Stimulated activated CD8-positive, alpha-beta memory T cell treated with anti-CD3 and anti-CD28 coated beads, Interleukin-4, amount 100 ng/mL, for 4 hours (primary cell): ENCODE measurements at places on chromosomes 7 and 10.

GRCh38 chr10:5563991-5564536 lies 39.3 kb downstream of the CALML3 start:
- DNase-seq, result no peak

- no peak for DNase-seq
Measured at GRCh38 chr10:71769279-71769823, 4.0 kb downstream of the VSIR start.

- no peak for DNase-seq
Measured at GRCh38 chr10:124622158-124622557, 122.0 kb downstream of the FAM53B start.

- DNase-seq, result no peak
Measured at GRCh38 chr7:70788276-70788675, 343.7 kb upstream of the GALNT17 start.

- no peak for DNase-seq
Measured at GRCh38 chr10:62820586-62820985, 4.4 kb upstream of the EGR2 start.

DNA sequence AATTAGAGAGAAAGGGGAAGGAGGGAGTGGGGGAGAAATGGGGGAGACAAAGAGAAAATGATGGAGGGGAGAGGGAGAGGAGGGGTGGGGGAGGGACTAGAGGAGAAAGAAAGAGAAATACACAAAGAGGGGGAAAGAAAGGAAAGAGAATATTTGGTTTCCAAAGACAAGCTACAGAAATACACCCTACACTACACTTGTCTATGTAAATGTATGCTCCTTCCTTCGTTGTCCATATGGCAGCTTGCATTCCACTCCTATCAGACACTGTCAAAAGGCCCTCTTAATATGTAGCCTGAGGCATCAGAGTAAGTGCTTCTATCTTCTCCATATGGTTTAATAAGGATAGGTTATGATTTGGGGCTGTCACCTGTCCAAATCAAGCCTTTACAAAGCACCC lies 92.8 kb upstream of the FEZF1 start:
- DNase-seq, result no peak

- DNase-seq, result no peak
Measured at GRCh38 chr7:116871061-116871700, 8.8 kb downstream of the CAPZA2 start.

- no peak for DNase-seq
Measured at GRCh38 chr10:43027331-43027955, 49.4 kb upstream of the RET start.

GRCh38 chr10:62992145-62992721 lies 140.9 kb upstream of the NRBF2 start:
- no peak for DNase-seq

DNA sequence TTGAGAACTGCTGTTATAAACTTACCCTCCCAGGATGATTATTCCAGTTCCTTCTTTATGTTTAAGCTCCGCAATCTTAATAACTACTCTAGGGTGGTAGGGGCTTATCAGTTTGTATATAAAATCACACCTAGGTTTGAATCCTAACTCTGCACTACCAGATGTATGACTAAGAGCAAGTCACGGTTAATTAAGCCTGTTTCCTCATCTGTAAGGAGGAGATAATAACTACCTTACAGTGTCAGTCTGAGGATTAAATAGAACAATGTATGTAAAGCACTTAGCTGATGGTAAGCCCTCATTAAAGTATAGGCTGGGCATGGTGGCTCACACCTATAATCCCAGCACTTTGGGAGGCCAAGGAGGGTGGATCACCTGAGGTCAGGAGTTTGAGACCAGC lies 9.2 kb downstream of the DNA2 start:
- no peak for DNase-seq

DNA sequence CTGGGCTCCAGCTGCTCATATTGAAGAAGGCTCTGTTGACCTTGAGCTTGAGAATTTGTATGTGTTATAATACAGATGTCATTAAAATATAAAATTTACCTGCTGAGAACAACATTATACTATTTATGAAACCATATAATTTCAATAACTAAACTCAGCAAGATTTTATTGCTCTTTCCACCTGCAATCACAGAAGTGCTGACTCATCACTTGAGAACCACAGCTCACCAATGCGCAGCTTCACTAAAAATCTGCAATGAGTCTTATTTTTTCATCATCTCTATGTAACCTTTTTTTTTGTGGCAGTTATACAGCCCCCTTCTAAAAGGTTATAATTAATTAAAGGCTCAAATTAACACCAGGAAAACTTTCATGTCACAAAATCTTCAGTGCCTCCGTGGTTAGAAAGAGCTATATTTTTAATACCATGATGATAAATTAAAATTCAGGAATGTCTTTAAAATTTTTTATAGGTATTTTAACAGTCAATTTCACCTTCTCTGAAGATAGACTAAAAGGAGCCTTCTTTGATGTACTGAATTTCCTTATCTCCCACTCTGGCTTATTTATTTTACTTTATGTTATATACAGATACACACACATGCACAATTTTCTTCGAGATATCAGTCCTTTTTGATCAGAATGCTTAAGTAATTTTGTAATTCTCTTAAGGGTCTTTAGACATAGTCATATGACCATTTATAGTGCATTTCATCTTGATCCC lies 102.7 kb downstream of the EVX1 start:
- DNase-seq, result no peak

GRCh38 chr10:119706521-119707278 lies 19.1 kb upstream of the INPP5F start:
- no peak for DNase-seq

- DNase-seq, result no peak
Measured at GRCh38 chr7:87473986-87474385, 1.5 kb downstream of the ABCB4 start.

DNA sequence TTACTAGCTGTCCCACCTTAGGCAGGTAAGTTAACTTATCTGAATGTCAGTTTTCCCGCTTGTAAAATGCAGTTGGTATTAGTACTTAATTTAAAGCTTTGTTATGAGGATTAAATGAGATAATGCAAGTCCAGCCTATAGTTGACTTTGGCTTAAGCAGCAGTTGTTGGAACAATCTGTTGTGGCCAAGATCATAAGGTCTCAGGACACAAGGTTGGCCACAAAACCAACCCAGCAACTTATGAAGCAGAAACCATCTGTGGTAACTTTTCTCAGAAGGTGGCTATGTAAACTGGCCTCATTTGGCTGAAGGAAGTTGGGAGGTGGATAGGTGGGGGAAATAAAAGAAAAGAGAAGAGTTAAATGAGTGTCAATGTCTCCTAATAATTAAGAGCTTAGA lies 29.4 kb downstream of the ENTPD1 start:
- no peak for DNase-seq
